ENCODE measurements at places on chromosomes 7 and 10.
A peak's percentile ranks its signal among the peaks of the same experiment; 100 is the strongest.

DNA sequence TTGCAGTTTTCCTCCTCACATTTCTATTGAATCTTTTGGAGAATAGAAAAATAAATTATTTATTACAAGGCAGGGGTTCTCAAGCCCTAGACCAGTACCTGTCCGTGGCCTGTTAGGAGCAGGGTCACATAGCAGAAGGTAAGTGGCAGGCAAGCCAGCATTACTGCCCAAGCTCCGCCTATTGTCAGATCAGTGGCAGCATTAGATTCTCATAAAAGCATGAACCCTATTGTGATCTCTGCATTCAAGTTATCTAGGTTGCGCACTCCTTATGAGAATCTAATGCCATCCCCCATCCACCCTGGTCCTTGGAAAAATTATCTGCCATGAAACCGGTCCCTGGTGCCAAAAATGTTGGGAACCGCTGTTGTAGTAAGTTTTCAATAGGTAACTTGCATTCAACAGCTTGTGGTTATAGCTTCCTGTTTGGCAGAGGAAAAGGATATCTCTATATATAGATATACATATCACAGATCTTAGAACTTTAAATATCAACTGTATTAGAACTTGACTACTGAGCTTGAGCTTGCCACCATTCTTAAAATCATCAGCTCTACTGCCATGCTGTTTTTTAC lies 165.1 kb downstream of the AHR start:
- DNase-seq: peak; percentile 49

- no peak for DNase-seq
Measured at GRCh38 chr7:3710122-3710521, 409.1 kb downstream of the SDK1 start.

GRCh38 chr7:21300692-21301091 lies 127.2 kb upstream of the SP4 start:
- peak; percentile 15 for DNase-seq

GRCh38 chr7:100432053-100432452 lies 2.4 kb downstream of the MEPCE start:
- DNase-seq: no peak

DNA sequence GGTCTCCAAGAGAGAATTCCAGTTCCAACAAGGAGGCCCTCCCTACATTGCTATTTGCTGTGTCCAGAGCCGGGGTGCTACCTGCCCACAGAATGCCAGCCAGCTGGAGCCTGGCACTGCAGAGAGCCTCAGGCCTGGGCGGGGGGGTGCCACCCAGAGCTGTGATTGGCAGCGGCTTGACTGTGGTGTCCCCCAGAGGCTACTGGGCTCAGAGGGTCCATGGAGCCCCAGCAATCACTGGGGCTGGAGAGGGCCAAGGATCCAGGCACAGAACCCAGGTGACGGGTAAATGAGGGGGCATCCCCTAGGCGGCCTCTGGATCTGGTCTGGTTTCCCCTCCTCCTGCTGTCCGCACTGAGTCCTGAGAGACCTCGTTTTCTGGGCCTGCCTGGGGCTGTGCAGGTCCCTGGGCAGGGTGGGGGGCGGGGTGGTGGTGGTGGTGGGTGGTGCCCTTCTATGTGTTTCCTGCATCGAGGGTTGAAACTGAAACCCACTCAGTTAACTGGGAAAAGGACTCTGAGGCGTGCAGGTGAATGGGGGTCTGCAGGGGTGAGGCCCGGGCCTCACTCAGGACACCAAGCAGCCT lies 12.6 kb downstream of the DPYSL4 start:
- DNase-seq: no peak
